ENCODE measurements at places on chromosomes 7 and 10. TPM values are rescaled to one million over a fixed set of nuclear protein-coding genes. Genes with fewer than 3 reads are reported as not detected.

GRCh38 chr10:14652067-14652466 lies 122.6 kb downstream of the FAM107B start:
- DNase-seq: no peak
- peaks cover 38% of the 10 kb centered on the region for H3K4me1 ChIP-seq
- no peaks in the 10 kb centered on the region for H3K36me3 ChIP-seq
- no peak overlapping the region for H3K4me3 ChIP-seq

- H3K27me3 ChIP-seq: no peaks in the 10 kb centered on the region
- DNase-seq: no peak
- no peak overlapping the region for H3K27ac ChIP-seq
- no peaks in the 10 kb centered on the region for H3K36me3 ChIP-seq
- no peak overlapping the region for H3K4me3 ChIP-seq
Measured at GRCh38 chr7:82313269-82313668, 130.3 kb downstream of the CACNA2D1 start.

ZMYND11 gene
- 43.8 TPM for total RNA-seq

TMEM176B gene
- total RNA-seq: 32.9 TPM
